ENCODE measurements at places on chromosomes 6 and 20.

DNA sequence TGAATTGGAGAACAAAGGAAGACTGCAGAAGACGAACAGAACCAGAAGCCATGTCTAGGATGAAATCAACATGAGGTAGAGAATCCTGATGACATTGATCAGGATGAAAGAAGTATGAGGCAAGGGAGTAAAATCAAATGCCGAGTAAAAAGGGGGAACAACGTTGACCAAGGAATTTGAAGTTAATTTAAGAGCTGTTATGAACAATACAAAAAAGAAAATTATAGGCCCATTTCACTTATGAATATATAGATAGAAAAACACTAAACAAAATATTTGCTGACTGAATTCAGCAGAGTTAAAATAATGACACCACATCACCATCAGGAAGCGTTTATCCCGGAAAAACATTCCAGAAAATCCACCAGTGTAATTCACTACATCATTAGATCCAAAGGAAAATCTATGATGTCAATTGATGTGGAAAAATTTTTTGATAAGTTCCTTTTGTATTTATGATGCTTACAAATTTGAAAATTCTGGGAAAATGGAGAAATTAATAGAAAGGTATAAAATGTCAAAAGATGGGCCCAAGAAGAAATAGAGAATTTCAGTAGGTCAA, 8.1 kb upstream of the CCN5 start:
- no peak for DNase-seq

DNA sequence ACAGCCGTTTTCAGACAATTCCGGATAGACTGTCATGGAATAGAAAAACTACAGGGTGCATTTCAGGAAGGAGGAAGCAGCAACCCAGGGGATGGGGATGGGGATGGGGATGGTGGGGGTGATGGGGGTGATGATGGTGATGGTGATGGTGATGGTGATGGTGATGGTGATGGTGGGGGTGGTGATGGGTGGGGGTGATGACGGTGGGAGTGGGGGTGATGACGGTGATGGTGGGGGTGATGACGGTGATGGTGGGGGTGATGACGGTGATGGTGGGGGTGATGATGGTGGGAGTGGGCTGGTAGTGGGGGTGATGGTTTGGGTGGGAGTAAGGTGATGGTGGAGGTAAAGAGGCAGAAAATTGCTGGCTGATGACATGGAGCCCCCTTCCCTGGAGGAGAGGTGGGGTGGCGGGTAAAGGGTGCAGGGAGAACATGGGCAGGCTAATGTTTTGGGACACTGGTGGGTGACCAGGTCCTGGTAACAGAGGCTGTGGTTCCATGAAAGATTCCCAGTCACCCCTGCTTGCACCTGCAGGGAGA, 17.5 kb downstream of the LAMA5 start:
- DNase-seq = no peak

- no peak for DNase-seq
Measured at GRCh38 chr6:75935473-75935793, 137.0 kb downstream of the IMPG1 start.

GRCh38 chr20:3430376-3431069, 23.1 kb upstream of the DNAAF9 start:
- no peak for DNase-seq

DNA sequence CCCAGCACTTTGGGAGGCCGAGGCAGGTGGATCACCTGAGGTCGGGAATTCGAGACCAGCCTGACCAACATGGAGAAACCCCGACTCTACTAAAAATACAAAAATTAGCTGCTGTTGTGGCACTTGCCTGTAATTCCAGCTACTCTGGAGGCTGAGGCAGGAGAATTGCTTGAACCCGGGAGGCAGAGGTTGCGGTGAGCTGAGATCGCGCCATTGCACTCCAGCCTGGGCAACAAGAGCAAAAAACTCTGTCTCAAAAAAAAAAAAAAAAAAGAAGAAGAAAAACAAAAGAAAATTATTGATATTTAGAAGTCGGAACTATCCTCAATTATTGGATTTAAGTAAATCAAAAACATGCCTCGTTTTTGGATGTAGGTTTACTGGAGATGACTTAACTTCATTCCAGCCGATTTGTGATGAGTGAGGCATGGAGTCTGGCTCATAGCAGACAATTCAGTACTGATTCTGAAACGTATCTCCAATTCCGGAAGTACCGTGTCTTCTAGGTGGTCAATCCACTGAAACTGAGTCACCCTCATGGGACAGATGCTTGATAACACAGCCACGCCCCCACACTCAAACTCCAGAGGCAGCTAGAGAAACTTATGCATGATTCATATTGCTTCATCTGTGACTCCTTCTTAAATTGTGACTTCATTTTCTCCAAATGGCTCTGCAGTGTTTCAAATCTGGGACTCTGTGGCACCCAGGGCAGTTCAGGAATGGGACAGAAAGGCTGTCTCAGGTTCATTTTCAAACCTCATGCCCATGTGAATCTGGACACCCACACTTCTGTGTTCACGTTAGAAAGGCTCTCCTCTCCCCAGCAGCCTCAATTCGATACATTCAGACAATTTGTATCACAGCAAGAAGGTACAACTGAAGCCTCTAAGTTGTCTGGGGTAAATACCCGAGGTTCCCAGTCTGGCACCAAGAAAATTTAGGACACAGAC, 110.4 kb upstream of the ARMC2 start:
- DNase-seq = peak; percentile 82

- DNase-seq = no peak
Measured at GRCh38 chr20:16263582-16263981, 309.7 kb downstream of the KIF16B start.

DNA sequence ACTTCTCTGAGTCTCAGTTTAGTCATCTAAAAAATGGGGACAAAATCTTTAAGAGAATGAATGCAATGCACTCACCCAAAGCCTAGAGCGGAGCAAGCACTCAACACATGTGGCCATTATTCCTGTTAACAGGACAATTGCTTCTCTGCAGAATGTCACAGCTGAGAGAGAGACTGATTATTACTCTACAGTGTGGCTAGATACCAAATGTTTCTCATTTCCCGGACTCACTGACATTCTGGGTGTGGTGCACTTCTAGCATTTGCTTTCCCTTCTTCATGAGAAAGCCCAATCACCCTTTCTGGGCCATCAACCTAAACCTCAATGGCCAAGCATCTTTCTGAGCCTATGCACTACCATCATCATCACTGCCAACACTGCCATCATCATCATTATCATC, 273.9 kb downstream of the ZNF217 start:
- no peak for DNase-seq

DNA sequence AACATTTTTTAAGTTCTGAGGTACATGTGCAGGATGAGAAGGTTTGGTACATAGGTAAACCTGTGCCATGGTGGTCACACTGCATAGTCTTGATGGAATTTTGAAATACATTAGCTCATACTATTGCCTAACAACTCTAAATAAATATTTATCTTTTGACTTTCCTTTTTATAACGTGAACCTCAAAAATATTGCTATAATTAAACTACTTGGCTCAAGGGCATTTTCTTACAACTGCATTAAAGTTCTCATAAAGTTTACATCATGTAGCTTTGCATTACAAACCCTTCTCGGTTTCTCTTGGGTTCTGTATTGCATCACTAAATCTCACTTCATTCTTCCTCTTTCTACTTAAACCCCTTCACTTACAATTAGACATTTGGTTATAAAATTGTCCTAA, 636.0 kb upstream of the PTCHD4 start:
- DNase-seq = no peak

GRCh38 chr20:10436053-10436699, 1.1 kb downstream of the SLX4IP start:
- no peak for DNase-seq
